ENCODE measurements at places on chromosomes 13 and 19.

- no peak for DNase-seq
Observed at GRCh38 chr19:16361926-16362325, 37.3 kb downstream of the KLF2 start.

DNA sequence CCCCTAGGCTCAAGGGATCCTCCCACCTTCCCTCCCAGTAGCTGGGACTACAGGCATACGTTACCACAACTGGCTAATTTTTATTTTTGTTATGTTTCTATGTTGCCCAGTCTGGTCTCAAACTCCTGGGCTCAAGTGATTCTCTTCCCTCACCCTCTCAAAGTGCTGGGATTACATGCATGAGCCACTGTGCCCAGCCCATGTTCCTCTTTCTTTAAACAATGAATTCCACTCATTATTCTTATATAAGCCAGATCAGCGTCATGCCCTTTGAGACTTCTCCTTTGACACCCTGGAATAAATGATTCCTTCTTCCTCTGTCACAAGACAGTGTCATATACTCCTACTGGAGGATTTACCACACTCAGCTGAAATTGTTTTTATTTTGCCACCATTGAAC is 519.9 kb upstream of the SPRY2 start:
- DNase-seq: no peak

DNA sequence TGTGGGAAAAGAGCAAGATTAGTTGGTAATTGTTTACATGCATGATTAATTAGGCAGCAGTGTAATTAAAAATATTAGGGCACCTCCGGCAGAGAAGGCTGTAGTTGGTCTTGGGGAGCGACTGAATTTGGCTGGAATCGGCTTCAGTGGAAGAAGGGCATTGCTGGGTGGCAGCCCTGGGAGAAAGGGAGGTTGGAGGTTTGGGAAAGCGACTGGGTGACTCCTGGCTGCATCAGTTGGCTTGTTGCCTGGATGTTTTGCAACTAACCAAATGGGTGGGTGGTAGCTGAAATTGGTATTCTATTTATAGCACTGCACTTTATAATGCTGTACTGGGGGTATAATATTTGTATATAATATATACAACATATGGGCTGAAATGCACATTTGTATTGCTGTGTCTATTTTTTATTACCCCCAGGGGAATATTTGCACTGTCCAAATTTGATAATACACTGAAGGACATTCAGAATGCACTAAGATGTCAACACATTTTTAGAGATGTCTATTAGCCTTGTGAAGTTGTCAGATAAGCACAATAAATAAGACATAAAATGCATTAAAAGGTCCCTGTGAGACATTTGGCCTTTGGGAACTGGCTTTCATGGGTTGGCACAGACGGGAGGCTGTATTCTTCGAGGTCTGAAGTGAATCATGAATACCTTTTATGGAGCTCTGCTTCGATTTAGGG is 1.7 kb downstream of the B3GLCT start:
- no peak for DNase-seq

- no peak for DNase-seq
Observed at GRCh38 chr13:38758277-38758676, 71.4 kb downstream of the FREM2 start.

GRCh38 chr19:44748426-44749254 is at the start of gene BCL3:
Gene BCL3 (plus strand): TSS chr19:44748708. CDS start chr19:44748791, 83 bp downstream.
- peak; percentile 59 for DNase-seq

Data from GM19239 (cell line).